Inflammatory macrophage (primary cell): ENCODE measurements at places on chromosomes 3 and 15.

DNA sequence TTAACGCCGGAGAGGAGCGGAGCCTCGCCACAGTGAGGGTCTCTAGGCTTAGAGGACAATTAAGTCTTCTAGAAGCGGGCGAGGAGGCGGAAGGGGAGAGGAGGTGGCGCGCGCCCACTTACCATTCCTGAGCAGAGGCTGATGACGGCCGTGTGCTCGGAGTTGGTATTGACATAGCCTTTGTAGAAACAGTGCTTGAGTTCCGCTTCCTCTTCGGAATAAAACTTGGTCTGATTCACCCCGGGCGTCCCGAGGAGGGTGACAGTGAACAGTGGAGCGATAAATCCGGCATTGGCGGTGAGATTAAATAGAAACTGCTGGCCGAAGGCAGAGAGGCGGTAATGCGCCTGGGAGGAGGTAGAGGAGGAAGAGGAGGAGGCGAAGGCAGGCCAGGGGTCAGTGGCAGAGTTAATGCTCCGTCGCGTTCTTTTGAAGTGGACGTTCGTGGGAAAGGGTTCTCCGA lies 1.3 kb downstream of the ADAMTS9 start:
- DNase-seq = no peak

GRCh38 chr3:159947220-159947619 lies 41.4 kb upstream of the IL12A start:
- no peak for DNase-seq

- DNase-seq = no peak
Observed at GRCh38 chr15:55977231-55977630, 16.2 kb downstream of the NEDD4 start.

DNA sequence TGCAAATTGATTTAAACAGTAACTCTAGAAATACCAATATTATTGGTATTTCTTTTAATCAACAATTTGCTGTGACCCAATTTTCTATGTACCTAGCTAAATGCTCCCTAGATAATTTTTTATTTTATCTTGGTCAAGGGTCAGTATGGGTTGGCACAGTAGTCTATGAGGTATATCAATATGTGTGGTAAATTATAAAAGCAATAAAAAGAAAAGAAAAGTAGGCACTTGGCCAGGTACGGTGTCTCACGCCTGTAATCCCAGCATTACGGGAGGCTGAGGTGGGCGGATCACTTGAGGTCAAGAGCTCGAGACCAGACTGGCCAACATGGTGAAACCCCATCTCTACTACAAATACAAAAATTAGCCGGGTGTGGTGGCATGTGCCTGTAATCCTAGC lies 34.0 kb upstream of the STIMATE start:
- no peak for DNase-seq

- DNase-seq = no peak
Observed at GRCh38 chr3:124492824-124493223, 237.4 kb upstream of the UMPS start.

DNA sequence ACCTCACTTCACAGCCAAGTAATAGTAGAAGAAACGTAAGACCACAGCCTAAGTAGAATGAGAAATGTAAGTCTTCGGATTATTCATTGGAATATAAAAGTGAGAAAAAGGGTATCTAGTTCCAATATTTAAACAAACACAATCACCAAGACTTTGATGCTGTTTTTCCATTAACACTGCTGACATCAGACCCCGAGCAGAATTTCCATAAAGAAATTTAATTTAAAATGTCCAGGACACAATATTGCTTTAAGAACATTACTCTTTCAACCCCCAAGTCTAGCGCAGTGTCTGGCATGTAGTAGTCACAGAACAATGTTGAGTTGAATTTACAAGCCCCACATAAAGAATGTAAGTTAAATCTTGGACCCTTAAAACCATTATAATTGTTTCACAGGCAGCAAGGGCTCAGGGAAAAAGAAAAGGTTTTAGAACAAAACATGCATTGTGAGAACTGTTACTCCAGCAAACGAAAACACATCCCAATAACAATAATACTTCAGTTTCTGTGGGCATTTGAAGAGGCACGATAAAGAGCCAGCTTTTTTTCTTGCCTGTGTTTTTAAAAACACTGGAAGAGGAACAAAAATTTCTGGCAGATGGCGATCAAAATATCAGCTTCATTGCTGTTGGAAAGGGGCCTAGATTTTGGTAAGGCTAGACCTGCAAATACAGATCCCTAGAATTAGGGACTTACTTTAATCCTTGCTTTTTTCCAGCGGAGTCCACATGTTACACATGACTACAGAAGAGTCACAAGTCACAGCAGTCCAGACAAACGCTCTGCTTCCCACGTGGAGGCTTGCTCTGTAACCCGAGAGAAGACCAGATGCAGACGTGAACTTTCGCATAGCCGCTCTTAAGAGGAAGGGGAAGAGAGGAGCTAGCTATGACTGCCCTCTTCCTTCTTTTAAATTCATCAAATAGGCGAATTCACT lies 77.9 kb upstream of the IGSF10 start:
- DNase-seq = peak; percentile 19

DNA sequence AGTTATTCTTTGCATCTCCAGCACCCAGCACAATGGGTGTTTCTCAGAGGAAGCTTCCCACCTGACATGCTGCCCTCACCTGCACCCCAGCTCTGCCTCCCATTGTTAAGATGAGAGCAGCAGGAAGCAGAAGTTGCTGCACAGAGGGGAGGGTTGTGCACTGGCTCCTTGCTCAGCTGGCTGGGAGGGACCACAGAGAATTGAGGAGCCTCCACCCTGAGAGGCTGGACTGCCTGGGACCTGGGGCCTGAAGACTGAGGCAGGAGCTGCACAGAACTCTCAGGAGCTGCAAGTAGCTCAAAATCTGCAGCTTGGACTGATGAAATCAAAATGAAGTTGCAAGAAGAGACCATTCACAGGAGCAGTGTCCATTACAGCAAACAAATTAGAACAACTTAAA lies 222.3 kb upstream of the LINGO1 start:
- DNase-seq = no peak

- DNase-seq = no peak
Observed at GRCh38 chr3:134236505-134237170, 14.0 kb downstream of the RYK start.

- peak; percentile 31 for DNase-seq
Observed at GRCh38 chr3:125110016-125110875, 54.4 kb upstream of the HEG1 start.

DNA sequence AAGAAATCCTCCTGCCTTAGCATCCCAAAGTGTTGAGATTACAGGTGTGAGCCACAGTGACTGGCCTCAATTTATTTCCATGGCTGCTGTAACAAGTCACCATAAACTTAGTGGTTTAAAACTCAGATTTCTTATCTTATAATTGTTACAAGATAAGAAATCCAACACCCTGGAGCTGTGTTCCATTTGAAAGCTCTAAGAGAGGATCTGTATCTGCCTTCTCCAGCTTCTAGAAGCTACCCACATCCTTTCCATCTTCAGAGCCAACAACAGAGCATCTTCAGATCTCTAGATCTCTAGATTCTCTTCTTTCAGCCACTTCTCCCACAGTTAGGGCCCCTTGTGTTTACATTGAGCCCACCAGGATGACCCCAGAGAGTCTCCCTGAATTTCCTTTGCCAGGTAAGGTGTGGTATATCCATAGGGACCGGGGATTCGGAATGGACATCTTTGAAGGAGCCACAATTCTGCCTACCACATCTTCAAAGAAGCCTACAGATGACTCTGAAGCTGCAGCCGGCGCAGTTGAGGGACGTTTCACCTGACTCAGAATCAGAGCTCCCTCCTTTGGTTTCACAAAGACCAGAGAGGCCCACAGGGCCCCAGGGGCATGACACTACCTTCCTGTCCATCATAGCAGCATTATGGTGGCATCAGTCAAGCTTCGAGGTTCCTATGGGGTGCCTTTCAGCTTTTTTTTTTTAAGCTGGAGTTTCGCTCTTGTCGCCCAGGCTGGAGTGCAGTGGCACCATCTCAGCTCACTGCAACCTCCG lies 87.0 kb upstream of the IGF1R start:
- DNase-seq = no peak

DNA sequence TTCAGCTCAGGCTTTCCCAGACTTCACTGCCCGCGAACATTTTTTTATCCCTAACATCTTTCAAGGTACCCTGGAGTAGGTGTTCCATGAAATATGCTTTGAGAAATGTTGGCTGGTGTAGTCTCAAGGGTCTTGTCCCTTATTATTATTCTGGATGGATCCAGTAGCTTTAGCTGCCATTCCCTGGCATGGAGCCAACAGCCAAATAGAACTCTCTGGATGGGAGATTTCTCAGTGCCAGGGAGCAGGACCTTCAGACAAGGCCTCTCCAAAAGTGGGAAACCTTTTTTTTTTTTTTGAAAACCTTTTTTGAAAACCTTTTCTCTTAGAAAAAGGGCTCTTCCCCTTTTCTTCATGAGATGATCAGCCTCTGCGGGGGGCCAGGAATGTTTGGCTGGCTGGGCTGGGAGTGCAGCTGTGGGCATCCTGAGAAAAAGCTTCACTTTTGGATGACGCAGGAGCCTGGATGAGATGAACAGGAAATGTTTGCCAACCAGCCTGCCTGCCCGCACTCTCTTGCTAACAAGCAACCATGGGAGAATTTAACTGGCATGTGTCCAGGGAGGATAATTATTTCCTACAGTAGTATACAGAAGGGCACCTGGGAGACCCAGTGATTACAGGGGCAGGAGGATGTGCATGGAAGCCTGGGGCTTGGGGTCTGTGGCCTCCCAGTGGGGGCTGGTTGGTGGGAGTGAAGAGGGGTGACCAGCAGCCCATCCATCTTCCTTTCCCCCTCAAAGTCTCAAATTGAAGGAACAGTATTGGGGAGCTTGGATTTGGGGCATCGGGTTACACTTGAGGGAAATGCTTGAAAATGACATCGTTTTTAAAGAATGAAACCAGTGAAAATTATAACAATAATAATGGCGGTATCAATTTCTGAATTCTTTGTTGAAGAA lies 109.1 kb upstream of the LRIG1 start:
- no peak for DNase-seq

DNA sequence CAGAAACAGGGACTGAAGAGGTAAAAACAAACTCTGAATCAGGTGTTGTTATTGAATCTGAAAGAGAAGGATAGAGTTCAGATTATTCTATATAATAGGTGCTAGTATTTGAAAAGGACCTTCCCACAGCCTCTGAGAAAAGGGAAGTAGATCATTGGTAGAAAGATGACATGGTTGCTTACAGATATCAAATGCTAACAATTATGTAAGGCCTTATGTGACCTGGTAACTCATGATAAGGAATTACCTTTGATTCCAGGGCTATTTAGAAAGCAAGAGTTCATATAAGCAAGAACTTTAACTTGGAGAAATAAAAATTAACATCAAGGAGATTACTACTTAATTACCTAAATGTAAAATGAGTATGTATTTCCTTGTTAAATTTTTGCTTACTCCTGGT lies 7.6 kb downstream of the SLC27A2 start:
- DNase-seq = no peak

GRCh38 chr15:27734785-27735495 lies 364.2 kb downstream of the OCA2 start:
- no peak for DNase-seq

- no peak for DNase-seq
Observed at GRCh38 chr3:133591271-133591742, 17.8 kb downstream of the CDV3 start.

- DNase-seq = no peak
Observed at GRCh38 chr3:4306860-4307259, 3.7 kb downstream of the SETMAR start.

DNA sequence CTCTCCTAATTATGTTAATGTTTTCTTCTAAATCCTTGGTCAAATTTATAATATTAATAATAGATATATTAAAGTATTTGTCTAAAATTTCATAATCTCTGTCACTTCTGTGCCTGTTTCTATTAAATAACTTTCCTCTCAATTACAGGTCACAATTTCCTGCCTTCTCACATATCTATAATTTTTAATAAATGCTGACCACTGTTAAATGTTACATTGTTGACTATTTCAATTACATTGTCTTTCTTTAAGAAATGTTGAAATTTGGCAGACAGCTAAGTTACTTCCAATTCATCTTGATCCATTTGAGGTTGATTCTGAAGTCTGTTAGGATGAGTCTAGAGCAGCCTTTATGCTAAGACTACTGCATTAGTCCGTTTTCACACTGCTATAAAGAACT lies 41.7 kb downstream of the MYL3 start:
- no peak for DNase-seq

DNA sequence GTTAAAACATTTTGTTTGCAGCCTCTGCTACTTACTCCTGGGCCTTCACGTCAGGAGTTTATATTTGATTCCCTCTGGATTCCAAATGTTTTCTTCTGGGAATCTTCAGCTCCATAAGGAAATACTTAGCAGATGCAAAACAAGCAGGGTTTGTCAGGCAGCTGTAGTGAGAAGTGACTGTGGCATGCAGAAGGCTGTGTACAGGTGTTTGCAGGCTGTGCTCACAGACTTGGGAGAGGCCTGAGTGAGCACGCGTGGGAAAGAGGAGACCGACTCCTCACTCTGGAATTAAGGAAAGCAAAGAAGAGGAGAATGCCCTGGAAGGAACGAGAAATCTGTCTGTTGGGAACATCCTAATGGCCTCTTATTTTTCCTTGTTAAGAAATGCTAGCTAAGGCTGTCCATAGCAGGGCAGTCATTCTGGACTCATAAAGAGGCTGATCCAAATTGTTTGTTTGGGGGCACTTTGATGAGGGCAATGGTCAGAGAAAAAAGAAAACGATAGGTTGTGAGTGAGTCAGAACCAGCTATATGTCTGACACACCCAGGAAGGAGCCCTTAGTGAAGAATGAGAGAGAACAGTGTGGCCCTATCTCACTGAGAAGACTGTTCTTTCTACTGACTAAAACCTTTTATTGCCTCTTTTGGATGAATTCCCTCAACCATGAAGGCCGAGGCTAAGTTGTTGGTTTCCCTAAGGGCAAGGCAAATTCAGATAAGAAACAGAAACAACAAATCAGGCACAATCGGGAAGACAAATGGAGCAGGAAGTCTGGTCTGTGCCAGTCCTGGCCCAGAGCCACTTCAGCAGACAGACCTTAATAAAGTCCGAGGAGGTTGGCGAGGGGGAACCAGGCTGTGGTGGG lies 82.6 kb downstream of the TGFBR2 start:
- no peak for DNase-seq

DNA sequence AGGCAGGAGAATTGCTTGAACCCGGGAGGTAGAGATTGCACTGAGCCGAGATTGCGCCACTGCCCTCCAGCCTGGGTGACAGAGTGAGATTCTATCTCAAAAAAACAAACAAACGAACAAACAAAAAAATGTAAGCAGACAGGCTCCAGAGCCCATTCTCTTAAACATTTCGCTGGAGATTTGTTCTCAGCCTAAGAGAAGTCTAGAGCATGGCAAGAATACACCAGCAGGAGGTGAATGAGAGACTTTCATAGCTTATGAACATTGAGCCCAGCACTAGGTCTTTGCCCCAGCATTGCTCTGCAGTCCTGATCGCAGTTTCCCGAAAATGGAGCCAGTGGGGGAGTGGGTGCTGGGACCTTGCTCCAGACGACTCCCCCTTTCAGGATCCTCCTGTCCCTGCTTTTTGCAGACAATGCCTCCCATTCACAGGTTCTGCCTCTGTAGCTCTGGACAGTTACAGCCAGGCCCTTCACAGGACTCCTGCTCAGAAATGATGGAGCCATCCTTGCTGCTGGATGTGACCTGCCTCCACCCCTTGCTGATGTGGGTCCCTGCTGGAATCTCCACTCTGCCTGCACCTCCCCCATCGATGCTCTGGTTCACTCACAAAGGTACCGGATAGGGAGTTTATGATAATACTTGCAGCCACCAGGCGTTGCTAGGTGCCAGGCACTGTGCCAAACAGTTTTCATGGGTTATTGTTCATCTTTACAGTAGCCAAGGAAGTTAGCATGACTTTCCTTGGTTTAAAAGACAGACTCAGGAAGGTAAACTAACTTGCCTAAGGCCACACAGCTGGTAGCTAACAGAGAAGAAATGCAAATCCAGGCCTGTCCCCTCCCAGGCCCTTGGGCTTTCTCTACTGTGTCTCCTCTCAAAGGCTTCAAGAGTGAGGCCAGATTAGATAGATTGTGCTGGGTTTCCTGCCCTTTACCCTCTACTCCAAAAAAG lies 329.7 kb upstream of the TLE3 start:
- DNase-seq = no peak
